ENCODE measurements at places on chromosomes 6 and 20. TPM values are rescaled to one million over a fixed set of nuclear protein-coding genes. Genes with fewer than 3 reads are reported as not detected.

The MTCH1 gene
- total RNA-seq, result 169 TPM

The SLC52A3 gene
- total RNA-seq, result 2.2 TPM

The FOXF2 gene
- 2.7 TPM for total RNA-seq

The C20orf144 gene
- total RNA-seq, result not detected

The ZFAND3 gene
- 89.6 TPM for total RNA-seq

The ERMARD gene
- total RNA-seq, result 19.8 TPM

The FAM184A gene
- 4.8 TPM for total RNA-seq

The MAPK13 gene
- total RNA-seq, result 12.2 TPM

The MUCL3 gene
- total RNA-seq, result not detected

The OR2B6 gene
- total RNA-seq, result not detected

The MDFI gene
- total RNA-seq, result 21.7 TPM

The FUT9 gene
- not detected for total RNA-seq

The RAET1G gene
- 0.51 TPM for total RNA-seq

The MCCD1 gene
- total RNA-seq, result not detected

The CST2 gene
- not detected for total RNA-seq

The DNAH8 gene
- not detected for total RNA-seq

The IMPG1 gene
- total RNA-seq, result not detected

The FOXA2 gene
- not detected for total RNA-seq

The SLC22A3 gene
- total RNA-seq, result 8.6 TPM

The SALL4 gene
- 0.16 TPM for total RNA-seq

The BPIFB4 gene
- total RNA-seq, result not detected

The ASIP gene
- total RNA-seq, result not detected

The TMEM74B gene
- total RNA-seq, result 0.42 TPM

The ENPP1 gene
- total RNA-seq, result 32.1 TPM

The GTSF1L gene
- not detected for total RNA-seq

The BPIFB2 gene
- not detected for total RNA-seq

The RING1 gene
- 32.6 TPM for total RNA-seq

The NTSR1 gene
- not detected for total RNA-seq

The OR2H1 gene
- total RNA-seq, result not detected

The WDR46 gene
- 48.9 TPM for total RNA-seq

The UNC93A gene
- not detected for total RNA-seq

The TMEM242 gene
- total RNA-seq, result 9.6 TPM

The ADGRB3 gene
- total RNA-seq, result 0.74 TPM

The EYS gene
- total RNA-seq, result 0.48 TPM

The COL11A2 gene
- total RNA-seq, result 0.67 TPM

The VIP gene
- total RNA-seq, result 0.48 TPM

The CAGE1 gene
- not detected for total RNA-seq

The TFAP2C gene
- total RNA-seq, result 1.3 TPM

The SASH1 gene
- 143 TPM for total RNA-seq

The TSPYL4 gene
- total RNA-seq, result 8.5 TPM

The MYLK4 gene
- 0.61 TPM for total RNA-seq

The ZNF165 gene
- total RNA-seq, result 0.19 TPM

The SSTR4 gene
- total RNA-seq, result not detected

The NR2E1 gene
- not detected for total RNA-seq

The SOBP gene
- 11.0 TPM for total RNA-seq

The OPN5 gene
- total RNA-seq, result not detected

The MED23 gene
- 19.3 TPM for total RNA-seq

The MCUR1 gene
- 28.8 TPM for total RNA-seq

The COX4I2 gene
- total RNA-seq, result 2.3 TPM

The CSTF1 gene
- 21.2 TPM for total RNA-seq

The PPP1R3G gene
- 1.3 TPM for total RNA-seq

The KIF6 gene
- 0.26 TPM for total RNA-seq

The EGFL8 gene
- total RNA-seq, result 15.5 TPM

The SCRT2 gene
- not detected for total RNA-seq

The GINS1 gene
- 0.58 TPM for total RNA-seq

The LAMA5 gene
- 126 TPM for total RNA-seq

The NCOA7 gene
- total RNA-seq, result 87.4 TPM

Data from mesenteric fat pad (tissue), 1 donor.